Fibroblast of the aortic adventitia (primary cell): ENCODE measurements at places on chromosomes 4 and X.

GRCh38 chrX:30577362-30577991 is at the start of gene TASL:
TASL (minus strand) TSS chrX:30577766; CDS start chrX:30560355, 17,411 bp downstream.
- no peak for DNase-seq

DNA sequence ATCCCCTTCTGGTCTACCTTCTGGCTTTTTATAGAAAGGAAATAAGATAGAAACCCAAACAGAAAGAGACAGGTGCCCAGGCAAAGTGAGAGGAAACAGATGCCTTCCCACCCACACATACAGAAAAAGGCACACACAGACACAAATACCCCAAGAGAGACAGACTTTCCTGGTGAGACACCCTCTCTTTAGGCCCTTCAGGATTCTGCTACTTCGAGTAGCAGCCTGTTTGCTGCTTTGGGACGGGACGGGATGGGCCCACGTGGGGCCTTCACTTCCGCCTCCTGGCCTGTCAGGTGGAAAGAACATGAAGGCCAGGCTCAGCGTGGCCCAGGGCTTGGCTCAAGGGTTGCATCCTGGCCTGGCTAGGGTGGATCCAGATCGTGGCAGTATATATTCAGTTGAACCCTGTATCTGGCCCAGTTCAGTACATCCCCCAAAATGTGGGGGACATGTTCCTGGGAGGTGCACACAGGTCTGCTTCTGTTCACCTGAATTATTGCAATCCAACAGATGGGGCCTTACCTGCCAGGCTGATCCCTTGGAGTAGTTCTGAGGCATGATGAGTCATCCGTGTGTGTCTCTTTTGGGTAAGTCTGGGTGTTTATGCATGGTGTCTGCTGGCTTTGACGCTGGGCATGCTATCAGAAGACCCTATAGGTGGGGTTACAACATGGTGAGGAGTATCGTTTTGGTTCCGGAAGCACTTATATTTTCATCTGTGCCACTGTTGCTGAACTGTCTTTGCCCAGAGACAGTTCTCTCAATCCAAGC is 2.4 kb downstream of the ZNF275 start:
- no peak for DNase-seq

GRCh38 chr4:26884486-26884988 is 23.9 kb downstream of the STIM2 start:
- no peak for DNase-seq

DNA sequence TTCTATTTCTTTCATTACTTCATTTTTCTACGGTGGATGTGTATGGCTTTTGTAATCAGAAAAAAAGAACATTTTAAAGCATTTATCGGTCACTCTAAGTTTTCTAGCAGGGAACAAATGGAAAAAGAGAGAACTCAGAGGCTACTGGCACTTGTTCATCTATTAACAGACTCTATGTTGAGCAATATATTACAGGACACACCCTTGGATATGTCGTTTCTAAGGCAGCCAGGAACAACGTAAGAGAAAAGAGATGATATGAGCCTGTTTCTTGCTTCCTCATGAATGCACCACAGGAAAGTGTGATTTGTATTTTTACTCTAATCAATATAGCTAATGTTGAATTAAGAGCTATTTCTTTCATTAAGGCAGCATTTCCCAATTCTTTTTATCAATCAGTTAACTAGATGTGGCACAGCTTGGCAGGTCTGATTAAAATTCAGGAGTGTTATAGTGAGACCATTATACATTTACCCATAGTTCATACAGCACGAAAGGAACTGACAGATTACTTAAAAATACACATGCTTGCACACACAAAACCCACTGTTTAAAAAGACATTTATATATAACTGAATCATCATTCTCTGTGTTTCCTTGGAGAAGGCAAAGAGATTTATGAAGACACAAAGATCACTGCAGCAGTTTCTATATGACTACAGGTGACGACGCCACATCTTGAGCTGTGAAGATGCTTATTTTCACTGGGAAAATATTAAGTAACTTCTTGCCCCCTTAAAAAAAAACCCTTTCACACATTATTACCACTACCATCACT is 13.0 kb downstream of the RAB9B start:
- peak; percentile 56 for DNase-seq

- DNase-seq, result peak; percentile 80
These were observed 102.5 kb upstream of the MID1 start for GRCh38 chrX:10722851-10723250.

DNA sequence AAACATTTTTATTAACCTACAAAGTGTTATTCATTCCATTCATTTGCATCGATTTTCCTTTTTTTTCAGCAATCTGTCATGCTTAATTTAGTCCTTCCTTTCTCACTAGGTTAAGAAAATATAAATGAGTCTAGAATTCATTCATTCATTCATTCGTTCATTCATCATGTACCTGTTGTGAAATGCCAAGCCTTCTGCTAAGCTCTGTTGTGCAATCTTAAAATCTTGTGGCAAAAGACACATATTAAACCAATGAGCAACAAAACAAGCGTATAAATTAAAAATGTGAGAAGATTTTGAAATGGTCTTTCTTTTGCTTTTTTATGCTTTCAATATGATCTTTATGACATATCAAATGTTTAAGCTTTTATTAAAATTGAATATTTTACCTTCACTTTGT is 88.6 kb upstream of the MAD2L1 start:
- DNase-seq, result no peak

DNA sequence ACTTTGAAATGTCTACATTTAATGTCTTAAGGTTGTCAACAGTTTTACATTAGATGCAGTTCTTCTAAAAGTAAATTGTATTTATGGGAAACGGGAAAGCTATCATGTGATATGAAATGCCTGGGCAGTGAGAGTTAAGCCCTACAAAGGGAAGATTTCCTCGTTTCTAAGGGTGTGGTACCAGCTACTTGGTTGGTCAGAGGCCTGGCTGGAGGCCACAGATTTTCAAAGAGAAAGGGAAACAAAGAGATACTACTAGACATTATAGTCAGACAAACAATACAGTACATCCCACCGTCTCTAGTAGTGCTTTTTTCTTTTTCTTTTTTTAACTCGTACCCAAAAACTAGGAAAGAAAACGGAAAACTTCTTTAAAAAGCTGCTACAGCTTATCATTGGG is 467.8 kb downstream of the PCDH7 start:
- DNase-seq, result peak; percentile 42

DNA sequence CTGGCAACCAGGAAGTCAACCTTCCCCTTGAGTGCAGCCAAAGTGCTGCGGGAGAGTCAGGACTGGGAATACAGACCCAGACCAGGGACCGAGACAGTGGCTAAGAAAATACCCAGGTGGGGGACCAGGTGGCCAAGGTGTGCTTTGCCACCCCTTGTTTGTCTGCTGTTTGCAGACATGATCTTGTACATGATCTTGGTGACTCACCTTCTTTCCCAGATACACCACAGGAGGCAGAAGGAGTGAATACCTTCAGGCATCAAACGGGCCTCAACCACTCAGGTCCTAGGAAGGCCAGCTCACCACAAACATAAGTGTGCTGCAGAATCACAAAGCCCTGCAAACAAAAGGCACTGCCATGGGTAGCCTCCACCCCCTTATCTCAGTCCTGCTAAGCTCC is 62.0 kb downstream of the CNGA2 start:
- no peak for DNase-seq

GRCh38 chrX:13144927-13145655 is 100.7 kb upstream of the FAM9C start:
- DNase-seq, result peak; percentile 39

DNA sequence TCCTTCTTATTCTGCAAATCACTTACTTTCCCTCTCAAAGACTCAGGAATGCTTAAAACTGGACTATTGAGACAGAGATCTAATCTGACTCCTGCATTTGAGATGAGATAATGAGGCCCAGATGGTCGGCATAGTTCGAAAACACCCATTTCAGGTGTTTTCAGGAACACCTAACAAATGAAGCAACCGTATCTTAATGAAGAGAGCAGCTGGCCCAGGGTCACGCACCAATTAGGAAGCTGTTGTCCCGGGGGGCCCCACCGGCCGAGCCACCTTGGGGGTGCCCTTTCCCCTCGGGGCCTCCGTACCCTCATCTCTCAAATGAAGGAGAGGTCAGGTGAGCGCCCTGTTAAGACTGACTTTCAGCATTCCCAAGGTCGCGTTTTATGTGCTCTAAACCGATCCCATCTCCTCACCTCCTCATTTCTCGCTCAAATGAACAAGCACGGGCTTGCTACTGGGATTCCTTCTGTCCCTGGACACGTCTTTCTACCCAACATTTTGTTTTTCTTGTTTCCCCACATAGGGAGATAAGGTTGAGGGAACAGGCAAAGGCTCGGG is 824 bp downstream of the LRPAP1 start:
- peak; percentile 14 for DNase-seq

- DNase-seq, result no peak
These were observed 151.0 kb downstream of the CAMK2D start for GRCh38 chr4:113610537-113610936.

- no peak for DNase-seq
These were observed 463.8 kb upstream of the PABPC4L start for GRCh38 chr4:134665429-134665828.

GRCh38 chrX:36575670-36576069 is 432.5 kb upstream of the FAM47C start:
- DNase-seq, result no peak

GRCh38 chr4:103111598-103111997 is 12.0 kb upstream of the BDH2 start:
- DNase-seq, result no peak

DNA sequence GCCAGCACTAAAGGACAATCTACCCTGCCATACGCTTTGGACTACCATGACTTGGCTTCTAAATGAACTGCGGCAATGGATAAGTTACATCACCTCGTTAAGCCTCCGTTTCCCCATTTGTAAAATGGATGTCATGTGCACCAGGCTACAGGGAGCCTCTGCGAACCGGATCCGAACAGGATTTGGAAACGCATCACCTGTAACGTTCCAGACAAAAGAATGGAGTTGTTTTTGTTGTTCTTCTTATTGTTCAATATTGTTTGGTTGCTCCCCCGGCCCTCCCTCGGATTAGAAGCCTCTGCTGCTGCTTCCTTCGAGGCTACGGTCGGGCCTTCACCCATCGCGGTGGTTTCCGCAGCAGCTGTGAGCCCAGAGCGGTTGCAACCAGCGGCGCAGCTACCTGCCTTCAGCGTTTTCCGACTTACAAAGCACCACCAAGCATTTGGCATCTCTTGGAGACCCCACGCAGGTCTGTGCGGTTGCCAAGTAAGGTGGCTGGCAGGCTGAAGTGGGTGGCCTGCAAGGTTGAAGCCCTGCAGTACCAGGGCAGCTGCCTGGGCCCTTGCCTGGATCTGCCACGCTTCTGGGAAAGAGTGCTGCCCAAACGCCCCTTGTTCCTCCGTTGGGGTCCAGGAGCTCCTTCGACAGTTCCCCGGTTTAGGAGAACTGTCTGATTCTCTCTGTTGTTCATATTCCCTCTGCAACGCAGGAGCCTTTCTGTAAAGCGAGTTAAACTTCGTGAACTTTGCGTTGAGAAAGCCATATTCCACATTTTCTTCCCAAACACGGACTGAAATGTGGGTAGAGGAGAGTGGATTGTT is 7.1 kb downstream of the NKX3-2 start:
- no peak for DNase-seq

DNA sequence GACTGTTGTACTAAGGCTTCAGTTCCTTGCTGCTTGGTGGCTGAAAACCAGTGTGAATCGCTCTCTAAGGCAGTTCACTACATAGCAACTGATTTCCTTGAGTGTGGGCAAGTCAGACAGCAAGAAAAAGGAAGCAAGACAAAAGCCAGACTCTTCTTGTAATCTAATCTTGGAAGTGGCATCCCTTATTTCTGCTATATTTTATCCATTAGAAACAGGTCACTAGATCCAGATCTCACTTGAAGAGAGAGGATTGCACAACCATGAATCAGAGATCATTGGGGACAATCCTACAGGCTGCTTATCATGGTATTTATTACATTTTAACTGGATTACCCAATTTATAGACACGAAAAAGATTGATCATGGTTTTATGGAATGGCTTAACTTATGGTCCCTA is 684.5 kb downstream of the GRID2 start:
- no peak for DNase-seq

DNA sequence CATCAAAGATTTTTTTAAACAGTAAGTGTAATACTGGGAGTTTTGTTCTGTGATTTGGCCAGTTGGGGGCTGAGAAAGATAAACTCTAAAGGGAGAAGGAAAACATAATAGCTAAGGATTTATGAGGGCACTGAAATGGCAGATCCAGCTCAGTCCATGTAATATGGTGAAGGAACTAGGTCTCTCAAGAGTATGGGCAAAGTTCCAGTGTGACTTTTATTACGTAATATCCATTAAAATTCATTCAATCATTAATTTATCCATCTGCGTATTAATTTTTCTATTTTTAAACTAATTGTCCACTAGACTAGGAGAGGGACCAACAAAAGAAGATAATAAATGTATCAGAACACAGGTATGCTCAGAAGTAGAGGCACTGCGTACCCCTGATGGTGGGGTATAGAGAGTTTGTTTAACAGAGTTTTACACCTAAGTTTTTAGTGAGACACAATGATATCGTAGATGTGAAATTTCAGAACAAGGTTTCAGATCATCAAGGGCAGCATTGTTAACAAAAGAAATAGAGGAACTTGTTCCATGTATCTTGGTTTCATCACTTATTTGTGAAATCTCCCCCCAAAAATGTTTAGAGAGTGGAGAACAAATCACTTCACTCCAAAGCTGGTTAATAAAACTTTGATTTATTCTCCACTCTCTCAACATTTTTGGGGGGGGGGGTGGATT is 351.1 kb downstream of the GRXCR1 start:
- DNase-seq, result no peak

GRCh38 chr4:104128031-104128849 is 366.5 kb downstream of the CXXC4 start:
- DNase-seq, result no peak

DNA sequence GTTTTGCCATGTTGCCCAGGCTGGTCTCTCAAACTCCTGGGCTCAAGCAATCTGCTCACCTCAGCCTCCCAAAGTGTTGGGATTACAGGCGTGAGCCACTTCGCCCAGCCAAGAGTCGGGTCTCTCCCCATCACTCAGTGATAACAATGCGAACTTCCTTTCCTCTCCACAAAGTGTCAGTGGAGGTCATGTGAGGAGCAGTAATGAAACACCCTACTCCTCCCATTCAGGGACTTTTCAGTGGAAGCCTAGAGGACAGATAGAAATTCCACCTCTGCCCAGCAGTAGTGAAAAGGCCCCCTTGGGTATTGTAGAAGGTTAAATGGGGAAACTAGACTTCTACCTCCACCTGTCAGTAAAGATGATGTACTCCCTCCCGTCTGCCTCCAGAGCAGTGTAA is 141.9 kb upstream of the STK26 start:
- no peak for DNase-seq

GRCh38 chr4:131534944-131535645 is 1614.0 kb upstream of the PCDH10 start:
- DNase-seq, result no peak

- no peak for DNase-seq
These were observed 528.9 kb upstream of the CXorf51A start for GRCh38 chrX:147343467-147343866.
